CD8-positive, alpha-beta T cell (primary cell): ENCODE measurements at places on chromosomes 13 and 19. TPM values are rescaled to one million over a fixed set of nuclear protein-coding genes. Genes with fewer than 3 reads are reported as not detected.

The SYDE1 gene
- total RNA-seq: not detected

The CLEC11A gene
- 5.7 TPM for total RNA-seq

- no peak for DNase-seq
Observed at GRCh38 chr19:55694656-55695491, 19.8 kb downstream of the EPN1 start.

- no peak for DNase-seq
Observed at GRCh38 chr19:41889896-41890295, 6.9 kb downstream of the ARHGEF1 start.

The CATSPERD gene
- total RNA-seq: not detected

DNA sequence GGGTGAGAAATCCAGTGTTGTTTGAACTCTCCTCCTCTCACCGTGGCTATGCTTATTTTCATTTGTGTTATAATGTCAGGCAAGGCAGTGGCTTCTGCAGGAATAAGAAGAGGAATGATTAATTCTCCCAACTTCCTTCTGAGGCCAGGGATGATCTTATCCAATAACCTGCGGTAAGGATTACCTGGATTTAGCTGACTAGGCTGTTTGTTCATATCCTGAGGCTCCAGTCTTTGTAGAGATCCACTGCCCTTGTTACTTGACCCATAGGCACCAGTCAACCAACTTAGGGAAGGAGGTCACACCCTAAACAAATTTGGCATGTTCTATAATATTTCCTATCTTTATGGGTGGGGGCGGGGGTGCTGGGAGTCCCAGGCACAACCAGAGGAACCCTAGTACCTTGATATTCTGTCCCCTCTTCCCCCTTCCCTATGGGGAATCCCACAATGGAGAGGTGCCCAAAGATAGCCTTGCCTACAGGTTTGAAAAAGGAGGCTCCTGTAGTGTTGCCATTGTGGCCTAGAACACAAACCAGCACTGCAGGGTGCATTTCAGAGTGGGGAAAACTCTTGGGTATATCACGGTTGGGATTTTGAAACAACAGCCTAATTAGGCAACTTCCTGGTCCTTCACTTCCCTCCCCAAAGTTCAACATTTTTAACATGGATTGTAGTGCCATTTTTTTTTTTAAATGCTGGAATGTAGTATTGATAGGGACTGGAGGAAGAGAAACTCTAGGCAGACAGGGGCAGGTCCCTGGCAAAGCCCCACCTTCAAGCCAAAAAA, 977.5 kb upstream of the SPRY2 start:
- no peak for DNase-seq

- no peak for DNase-seq
Observed at GRCh38 chr19:28705008-28705407, 507.9 kb downstream of the UQCRFS1 start.

DNA sequence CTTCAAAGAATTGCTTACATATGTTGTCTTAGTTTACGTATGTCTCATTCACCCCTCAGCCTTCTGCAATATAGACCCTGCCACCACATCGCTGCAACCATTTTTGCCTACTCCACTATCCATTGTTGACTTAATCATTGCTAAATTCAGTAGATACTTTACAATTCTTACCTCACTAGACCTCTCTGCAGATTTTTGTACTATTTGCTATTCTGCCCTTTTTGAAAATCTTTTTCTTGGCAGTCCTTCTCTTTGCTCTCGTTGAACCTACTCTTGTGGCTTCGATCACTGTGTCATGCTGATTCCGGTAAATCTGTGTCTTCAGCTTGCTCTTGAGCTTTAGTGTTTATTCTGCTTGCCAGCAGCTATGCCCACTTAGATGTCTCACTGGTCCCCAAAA, 81.2 kb downstream of the CDK8 start:
- no peak for DNase-seq

DNA sequence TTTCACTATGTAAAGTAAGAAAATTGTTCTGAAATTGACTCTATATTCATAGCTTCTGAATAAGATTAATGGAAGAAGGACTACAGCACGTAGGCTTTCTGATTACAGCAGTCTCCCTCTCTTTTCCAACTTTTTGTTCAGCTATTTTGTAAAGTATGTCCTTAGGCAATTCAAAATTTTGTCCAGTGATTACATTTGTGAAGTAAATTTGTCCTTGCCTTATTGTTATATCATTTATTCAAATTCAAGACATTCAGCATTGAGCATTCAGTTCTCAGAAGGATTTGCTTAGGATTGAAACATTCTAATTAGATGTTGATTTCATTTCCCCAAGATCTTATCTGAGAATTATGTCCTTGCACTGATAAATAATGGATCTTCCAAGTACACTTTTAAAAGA, 76.6 kb downstream of the WDFY2 start:
- DNase-seq: no peak

DNA sequence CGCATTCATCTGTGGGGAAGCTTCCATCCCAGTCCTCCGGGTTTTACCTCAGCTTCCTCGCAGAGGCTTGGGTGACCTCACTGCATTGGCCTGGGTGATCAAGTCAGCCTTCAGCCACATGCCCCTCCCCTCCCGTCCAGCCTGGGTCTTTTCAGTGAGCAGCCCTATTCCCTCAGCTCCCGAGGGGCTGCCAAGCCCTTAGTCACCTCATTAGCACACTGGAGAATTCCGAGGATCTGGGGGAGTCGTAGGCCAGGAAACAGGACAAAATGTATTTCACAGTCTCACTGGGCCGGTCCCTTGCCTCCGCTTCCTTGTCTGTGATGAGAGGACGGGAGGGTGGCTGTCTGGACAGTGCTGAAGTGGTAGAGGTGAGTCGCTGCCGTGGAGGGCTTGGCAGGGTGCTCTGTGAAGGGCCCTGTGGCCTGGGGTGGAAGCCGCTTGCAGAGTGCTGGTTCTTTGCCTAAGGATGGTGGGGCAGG, 19.9 kb downstream of the KDM4B start:
- DNase-seq: no peak
